ENCODE measurements at places on chromosomes 6 and 20. TPM values are rescaled to one million over a fixed set of nuclear protein-coding genes. Genes with fewer than 3 reads are reported as not detected.

The SMIM29 gene
- 16.0 TPM for total RNA-seq

The CDYL gene
- total RNA-seq: 41.6 TPM

The ZBTB12 gene
- total RNA-seq: 11.7 TPM

The GCLC gene
- 88.9 TPM for total RNA-seq

The NR2E1 gene
- 1.4 TPM for total RNA-seq

The IL17A gene
- total RNA-seq: not detected

The DCDC2 gene
- total RNA-seq: 191 TPM

The RIPOR2 gene
- total RNA-seq: 0.86 TPM

Data from Caco-2 (cell line).